ENCODE measurements at places on chromosomes 1 and 21.

DNA sequence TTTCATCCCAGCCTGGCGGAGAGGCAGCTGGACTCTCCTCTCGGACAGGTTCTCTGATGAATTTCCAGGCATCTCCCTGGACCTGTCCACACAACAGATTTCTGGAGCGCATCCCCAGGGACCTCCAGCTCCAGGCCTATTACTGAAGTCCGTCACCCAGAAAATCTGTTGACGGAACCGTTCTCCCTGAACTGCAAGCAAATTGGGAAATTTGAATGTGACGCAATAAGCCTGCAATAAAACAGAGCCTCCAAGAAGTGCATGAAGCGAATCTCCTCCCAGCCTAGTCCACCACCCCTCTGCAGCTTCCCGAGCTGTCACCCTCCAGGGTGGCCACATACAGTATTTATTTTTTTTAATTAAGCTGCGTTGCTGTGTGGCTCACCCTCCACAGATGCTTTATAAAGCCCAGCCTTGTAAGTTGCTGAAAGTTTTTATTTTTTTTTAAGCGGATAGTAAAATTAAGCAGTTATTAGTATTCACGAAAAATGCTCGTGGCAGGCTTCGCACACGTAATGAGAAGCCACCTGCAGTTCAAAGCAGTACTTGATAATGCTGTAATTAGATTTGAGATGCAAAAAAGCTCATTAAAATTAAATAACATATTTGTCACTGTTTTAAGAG lies 173.3 kb downstream of the CAMTA1 start:
- DNase-seq: no peak

- DNase-seq: peak; percentile 78
These were observed 118.4 kb upstream of the L1TD1 start for GRCh38 chr1:62076286-62076685.

GRCh38 chr21:41622831-41623548 lies 115.0 kb upstream of the TMPRSS2 start:
- peak; percentile 43 for DNase-seq

- DNase-seq: peak; percentile 33
These were observed 46.4 kb downstream of the VPS13D start for GRCh38 chr1:12276225-12276624.

GRCh38 chr21:44943686-44944550 lies 4.1 kb downstream of the SLX9 start:
- DNase-seq: no peak

DNA sequence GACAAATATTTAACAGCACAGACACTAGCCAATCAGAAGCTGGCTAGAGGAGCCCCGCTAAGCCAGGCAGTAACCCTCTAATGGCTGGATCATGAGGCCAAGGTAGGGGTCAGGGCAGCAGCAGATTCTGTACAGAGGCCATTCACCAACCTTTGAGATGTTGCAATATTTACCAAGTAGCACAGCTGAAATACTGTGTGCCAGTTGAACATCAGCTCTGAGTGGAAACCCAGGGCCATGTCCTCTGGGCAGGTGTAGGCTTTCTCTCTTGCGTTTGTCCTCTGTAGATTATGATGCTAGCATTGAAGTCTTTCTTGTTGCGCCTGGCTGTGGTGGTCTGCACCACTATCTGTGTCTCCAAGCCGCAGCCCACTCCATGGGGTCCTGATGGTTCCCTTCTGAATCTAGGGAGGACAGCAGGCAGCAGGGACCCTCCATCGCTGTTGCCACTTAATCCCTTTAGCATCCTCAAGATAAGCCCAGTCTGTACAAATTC lies 2.5 kb upstream of the COG2 start:
- no peak for DNase-seq

GRCh38 chr21:45562402-45562801 lies 20.2 kb upstream of the SLC19A1 start:
- DNase-seq: no peak

DNA sequence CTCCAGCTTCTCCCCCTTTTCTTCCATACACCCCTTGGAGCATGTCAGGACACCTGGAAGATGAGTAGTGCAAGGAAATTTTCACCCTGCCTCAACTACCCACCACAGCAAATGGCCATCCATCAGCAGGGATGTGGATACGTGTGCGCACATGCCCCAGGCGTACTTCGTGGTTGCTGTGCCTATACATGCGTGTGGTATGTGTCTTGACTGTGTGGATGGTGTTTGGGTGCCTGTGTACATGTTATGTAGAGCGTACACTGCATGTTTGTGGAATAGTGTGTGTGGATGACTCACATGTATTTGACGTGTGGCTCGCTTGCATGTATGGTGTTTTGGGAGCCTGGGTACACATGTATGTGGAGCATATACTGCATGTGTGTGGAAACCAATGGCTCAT lies 158.5 kb downstream of the RRAGC start:
- no peak for DNase-seq

- DNase-seq: peak; percentile 21
These were observed 33.3 kb downstream of the EXTL2 start for GRCh38 chr1:100861379-100861778.

DNA sequence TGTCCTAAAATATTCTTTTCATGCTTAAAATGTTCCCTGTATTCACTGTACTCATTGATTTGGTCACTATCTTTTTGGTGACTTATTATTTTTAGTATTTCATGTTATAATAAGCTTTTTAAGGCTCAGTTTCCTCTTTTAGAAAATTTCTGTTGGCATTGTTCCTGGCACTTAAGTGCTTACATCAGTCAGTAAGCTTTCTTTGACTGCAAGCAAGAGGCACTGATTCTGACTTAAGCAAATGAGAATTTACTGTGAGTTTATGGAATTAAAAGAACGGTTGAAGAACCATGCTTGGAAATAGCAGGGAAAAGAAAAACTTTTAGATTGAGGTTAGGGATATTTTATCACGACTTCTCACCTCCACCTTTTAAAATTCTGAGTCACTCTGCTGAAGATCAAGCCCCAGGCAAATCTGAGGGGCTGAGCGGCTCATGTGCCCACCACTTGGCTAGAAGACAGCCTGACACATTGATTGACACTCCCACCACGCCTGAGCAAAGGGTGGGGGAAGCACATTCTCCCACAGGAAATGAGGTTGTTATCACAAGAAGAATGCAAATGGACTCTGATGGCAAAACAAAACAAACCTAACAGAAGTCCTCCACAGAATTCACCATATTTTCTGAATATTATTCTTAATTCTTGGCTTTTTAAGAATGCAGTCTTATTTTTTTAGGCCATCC lies 102.8 kb downstream of the KCTD3 start:
- no peak for DNase-seq

- no peak for DNase-seq
These were observed 3.5 kb downstream of the CD48 start for GRCh38 chr1:160708118-160708517.

GRCh38 chr1:233209481-233209880 lies 86.0 kb downstream of the PCNX2 start:
- no peak for DNase-seq

GRCh38 chr1:53011175-53011574 lies 50.8 kb upstream of the PODN start:
- no peak for DNase-seq

GRCh38 chr1:151113877-151114276 lies 32.6 kb downstream of the SEMA6C start:
- no peak for DNase-seq

DNA sequence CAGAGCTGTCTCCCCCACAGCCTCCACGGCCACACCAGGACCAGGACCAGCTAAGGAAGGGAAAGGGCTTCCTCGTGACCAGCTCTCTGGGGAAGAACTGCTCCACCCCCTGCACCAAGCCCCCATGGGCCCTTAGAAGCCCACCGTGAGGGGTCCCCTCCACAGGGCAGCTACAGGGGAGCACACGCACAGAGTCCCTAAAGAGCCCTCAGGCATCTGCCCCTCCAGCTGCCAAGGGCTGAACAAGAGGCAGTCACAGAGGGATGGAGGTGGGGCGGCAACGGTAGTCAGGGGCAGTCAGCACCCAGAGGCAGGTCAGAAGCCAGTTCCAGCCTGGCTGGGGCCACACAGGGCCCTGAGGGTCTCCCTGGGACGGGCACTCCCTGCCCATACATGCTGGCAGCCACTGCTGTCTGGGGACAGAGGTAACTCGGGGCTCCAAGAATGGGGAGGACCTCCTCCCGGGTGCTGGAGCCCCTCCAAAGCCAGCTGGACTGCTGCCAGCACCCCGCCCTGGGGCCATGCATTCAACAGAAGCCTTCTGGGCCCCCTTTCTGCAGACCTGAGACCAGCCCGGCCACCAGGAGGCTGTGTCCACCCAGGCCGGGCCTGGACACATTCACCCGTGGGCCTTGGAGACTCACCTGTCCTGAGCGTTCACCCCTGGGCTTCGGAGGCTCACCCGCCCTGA lies 18.7 kb downstream of the SLC19A1 start:
- no peak for DNase-seq

DNA sequence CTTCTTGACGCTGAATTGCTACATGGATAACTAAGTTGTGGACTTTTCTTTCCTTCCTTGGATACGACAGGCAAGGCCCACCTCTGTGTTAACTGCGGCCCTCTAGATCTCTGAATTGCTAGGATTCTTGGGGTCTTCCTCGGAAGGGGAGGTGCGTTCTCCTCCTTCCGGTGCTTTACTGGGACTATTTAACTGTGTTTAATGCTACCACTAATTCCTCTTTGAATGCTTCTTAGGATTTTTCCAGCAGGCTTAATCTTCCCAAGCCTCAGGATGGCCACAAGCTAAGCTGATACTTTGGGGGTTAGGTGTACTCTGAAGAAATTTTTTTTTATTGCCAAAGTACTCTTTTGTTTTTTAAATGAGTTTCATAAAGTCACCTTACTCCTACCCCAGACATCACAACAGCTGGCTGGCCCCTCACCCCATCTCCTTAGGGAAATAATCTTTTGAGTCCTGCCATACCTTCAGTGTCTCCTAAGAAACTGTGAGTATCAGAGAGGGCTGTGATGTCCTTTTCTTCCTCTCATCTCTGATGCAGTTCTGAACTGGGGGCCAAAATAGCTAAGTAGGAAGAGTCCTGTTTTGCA lies 21.4 kb downstream of the KIRREL1 start:
- DNase-seq: no peak

GRCh38 chr1:34319218-34319617 lies 142.5 kb downstream of the C1orf94 start:
- peak; percentile 71 for DNase-seq

DNA sequence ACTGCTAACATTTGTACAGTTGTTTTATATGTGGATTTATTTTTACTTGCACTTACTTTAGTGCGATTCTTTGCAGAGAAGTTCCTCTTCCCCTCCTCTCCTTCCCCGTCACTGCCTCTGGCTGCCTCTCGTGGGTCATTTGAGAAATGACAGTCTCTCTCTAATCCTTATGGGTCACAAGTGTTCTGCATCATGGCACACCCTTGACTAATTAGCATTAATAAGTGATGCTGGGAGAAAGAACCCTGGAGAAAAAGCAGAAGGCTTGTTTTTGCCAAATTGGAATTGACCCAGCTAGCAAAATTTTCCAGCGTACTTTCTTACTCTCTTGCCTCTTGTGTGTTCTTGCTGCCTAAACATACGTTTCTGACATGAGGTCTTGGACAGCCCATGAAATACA lies 301.2 kb downstream of the DUSP10 start:
- peak; percentile 27 for DNase-seq

DNA sequence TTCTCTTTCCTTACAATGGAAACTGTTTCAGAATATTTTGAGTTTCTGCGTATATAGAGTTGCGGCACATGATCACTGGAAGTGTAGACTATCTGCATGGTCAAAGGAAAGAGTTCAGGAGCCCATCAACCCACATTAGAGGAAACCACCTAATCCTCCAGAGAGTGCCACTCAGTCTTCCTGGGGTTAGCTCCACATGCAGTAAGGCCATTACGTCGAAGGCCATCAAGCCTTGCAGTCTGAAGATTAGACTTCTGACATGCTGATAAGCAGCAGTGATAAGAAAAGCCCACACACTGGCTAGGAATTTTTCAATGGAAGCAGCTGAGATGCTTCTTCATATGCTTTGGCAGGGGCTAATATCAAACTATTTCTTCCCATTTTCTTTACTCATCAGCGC lies 7.6 kb downstream of the ZNF669 start:
- DNase-seq: no peak

DNA sequence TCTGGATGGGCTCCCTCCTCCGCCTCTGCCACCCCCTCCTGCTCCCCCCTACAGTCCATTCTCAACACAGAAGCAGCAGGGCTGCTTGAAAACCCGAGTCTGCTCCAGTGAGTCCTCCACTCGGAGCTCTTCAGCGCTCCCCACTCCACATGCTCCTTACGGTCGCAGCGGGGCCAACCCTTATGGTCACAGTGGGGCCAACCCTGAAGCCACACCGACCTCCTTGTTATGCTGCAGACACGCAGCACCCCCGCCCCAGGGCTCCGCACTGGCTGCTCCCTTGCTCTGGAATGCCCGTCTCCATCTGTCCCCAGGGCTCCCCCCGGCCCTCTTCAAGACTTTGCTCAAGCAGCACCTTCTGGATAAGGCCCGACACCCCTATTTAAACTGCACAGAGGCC lies 22.6 kb downstream of the GPR157 start:
- DNase-seq: no peak

Data from fibroblast of skin of right quadriceps (primary cell).